ENCODE measurements at places on chromosomes 1 and 21.

DNA sequence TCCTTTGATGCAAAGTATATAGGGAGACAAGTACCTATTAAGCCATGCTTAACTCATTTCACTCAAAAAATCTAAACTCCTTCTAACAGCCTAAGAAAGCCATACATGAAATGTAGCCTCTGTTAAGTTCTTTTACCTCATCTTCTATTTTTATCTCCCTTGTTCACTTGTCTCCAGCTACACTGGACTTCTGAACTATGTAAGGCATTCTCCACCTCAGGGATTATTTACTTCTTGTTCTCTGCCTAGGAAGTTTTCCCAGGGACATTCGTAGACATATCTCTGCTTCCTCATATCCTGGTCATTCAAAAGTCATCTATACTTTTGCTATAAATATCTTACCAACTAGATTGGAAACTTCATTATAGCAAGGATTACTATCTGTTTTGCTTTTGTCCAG lies 96.9 kb downstream of the COP1 start:
- no peak for DNase-seq

DNA sequence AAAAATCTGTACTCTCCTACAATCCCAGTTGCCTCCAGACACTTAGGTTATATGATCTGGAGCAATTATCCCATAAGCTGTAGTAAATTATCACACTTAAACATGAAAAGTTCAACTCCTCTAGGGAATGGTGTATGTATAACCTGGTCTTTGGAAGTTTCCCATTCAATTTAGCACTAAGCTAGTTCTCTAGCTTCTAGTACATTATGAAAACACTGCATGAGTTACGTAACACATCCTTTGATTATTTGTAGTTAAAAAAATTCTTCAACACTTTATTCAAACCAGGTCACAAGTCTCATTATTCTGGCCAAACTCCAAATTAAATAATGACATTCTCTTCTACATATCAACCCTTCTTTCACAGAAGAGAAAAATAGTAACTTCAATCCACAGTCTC lies 827.0 kb upstream of the ADAMTS5 start:
- no peak for DNase-seq

DNA sequence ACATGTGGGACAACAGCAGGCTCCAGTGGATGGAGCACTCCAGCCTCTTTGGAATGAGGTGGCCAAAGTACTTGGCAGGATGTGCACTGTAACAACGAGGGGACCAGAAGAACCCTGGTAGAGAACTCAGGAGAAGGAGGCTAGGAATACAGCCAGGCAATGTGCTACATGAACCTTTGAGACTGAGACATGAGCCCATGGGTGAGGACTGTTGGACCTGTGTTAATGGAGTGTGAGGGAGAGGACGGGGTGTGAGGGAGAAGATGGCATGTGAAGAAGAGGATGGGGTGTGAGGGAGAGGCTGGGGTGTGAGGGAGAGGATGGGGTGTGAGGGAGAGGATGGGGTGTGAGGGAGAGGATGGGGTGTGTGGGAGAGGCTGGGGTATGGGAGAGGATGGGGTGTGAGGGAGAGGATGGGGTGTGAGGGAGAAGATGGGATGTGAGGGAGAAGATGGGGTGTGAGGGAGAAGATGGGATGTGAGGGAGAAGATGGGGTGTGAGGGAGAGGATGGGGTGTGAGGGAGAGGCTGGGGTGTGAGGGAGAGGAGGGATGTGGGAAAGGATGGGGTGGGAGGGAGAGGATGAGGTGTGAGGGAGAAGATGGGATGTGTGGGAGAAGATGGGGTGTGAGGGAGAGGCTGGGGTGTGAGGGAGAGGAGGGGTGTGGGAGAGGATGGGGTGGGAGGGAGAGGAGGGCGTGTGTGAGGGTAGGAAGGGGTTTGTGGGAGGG lies 62.3 kb upstream of the ARTN start:
- no peak for DNase-seq

DNA sequence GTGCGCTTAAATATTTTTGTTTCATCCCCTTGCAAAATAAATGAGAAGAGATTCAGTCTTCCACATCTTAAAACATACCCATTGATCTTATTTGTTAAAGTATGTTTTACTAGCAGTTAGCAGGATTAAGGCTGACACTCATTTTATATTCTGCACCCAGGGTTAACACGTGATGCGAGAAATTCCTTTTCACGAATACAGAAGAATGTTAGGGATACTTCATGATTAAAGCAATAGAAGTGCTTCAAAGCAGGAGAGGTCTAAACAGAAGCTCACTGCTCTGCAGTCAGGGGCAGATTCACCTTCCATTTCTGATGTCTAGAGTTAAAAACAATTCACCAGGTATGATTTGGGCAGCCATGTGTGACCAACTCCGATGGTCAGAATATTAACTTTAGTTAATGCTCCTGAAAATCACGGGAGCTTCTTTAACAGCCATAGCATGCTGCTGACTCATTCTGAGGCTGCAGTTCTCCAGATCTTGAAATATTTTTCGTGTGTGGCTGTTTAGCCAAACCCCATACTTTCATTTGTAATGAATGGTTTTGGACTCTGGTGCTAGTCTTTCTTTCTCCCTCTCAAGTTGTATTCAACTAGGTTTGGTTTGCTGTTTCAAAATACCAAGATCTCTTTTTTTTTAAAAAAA lies 19.7 kb downstream of the BCAR3 start:
- DNase-seq, result no peak

GRCh38 chr1:35899941-35900340 lies 16.9 kb downstream of the AGO1 start:
- DNase-seq, result no peak

GRCh38 chr1:14267991-14268390 lies 330.5 kb upstream of the KAZN start:
- no peak for DNase-seq

- no peak for DNase-seq
Measured at GRCh38 chr1:49544615-49545014, 479.1 kb downstream of the AGBL4 start.

- DNase-seq, result no peak
Measured at GRCh38 chr1:215899901-215900300, 332.8 kb downstream of the KCTD3 start.

- no peak for DNase-seq
Measured at GRCh38 chr1:181541947-181542346, 58.6 kb downstream of the CACNA1E start.

DNA sequence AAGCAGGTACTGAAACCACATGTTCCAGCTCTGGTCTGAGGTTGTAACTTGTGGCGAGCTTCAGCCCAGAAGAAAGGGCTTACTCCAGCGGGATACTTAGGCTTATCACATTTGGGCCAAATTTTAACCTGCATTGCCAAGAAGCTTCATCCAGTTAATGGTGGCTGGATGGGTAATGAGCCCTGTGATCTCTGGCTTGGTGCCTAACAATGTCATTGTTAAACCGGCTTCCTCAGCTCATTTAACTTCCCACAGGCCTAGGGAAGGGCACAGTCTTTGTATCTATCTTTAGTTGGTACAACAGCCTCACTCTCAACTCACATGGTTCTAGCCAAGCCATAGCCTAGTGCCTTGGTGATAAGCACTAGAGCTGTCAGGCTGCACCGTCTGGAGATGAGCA lies 43.6 kb upstream of the CCDC190 start:
- DNase-seq, result no peak

GRCh38 chr1:103373991-103374390 lies 151.5 kb upstream of the RNPC3 start:
- no peak for DNase-seq

- no peak for DNase-seq
Measured at GRCh38 chr1:94438692-94439276, 20.6 kb downstream of the ABCD3 start.

DNA sequence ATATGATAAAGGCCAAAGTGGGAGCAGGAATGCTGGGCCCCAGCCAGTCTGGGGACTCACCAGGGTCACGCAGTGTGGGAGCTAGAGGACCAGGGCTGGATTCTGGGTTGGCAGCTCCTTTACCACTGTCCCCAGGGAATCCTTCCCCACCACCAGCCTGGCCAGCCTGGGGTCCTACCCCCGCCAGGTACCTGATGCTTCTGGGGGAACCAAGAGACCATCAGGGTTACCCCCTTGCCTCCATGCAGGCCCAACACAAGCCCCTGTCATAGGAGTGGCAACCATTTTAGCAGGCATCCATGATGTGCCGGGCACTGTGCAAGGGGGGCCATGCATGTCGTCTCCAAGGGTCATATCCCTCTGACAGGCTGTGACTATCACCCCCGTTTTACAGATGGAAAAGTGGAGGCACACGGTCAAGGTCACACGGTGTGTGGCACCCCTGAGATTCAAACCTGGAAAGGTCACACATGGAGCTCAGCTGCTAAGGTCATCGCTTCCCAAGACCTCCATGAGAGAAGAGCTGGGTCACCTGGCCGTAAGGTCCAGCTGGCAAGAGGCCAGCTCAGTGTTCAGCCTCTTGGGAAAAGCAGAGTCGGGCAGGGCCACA lies 16.4 kb downstream of the RUNX3 start:
- DNase-seq, result no peak

DNA sequence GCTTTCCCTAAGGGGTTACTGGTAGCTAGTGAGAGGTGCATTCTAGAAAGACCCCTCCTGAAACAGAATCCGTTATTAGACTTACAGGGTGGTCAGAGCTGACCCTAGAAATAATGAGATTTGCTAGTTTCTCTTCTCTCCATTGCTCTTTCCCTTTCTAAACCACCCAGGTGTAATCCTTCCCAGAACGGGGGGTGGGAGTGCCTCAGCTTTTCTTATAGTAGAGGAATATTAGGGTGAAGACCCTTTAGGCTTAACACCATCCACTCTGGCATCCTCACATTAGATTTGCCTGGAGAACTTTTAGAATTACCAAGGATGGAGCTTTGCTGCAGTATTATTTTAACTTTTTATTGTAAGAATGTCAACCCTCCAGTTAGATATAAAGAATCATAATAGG lies 49.4 kb downstream of the CAPN9 start:
- no peak for DNase-seq

DNA sequence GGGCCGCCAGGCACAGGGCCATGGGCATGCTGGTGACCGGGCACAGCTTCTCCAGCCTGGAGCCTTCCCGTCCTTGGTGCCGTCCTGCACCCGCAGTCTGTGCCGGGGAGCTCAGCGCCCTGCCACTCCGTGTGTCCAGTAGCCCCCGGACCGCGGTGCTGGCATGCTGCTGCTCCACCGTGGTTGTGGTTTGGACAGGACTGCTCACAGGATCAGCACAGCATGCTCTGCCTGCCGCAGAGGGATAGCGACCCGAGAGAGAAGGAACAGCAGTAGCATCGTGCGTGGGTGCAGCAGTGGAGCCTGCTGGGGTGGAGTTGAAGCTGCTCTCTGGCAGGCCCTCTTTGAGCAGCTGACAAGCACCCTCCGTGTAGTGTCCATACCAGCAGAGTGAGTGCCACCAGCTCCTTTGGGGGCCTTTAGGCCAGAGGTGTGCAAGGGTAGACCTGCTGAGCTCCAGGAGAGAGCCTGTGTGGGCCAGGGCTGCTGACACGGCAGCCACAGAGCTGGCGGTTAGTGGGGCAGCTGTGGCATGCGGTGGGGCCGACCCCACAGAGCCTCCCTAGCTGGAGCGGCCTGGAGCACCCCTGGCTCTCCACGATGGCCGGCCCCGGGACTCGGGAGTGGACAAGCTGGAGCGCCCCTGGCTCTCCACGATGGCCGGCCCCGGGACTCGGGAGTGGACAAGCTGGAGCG lies 6.4 kb upstream of the PCBP3 start:
- DNase-seq, result no peak

GRCh38 chr1:155091071-155092051 lies 12.7 kb downstream of the EFNA3 start:
- DNase-seq, result no peak

DNA sequence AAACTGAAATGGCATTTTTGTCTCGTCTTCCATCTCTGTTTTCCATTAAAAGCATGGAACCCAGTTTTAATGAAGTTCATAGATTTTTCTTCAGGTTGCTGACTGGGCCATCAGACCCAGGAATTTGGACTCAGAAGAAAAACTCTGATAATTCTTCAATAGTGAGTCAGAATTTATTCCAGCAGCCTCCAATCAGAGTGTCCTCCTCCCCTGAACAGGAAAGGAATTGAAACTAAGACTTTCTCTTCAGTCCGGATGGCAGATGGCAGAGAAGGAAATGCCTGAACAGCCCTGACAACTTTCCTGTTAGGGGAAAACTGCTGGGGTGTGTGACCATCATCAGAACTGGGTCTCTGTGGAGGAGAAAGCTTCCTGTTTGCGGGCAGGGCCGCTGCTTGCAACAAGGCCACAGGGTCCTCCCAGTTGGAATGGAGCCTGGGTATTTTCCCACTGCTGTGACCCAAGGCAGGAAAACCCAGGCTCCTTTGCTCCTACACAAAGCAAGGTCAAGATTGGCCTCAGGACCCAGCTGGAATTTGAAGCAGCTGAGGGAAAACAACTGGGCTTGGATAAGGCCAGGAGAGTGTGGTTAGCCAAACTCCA lies 20.7 kb downstream of the CD34 start:
- DNase-seq, result peak; percentile 100

DNA sequence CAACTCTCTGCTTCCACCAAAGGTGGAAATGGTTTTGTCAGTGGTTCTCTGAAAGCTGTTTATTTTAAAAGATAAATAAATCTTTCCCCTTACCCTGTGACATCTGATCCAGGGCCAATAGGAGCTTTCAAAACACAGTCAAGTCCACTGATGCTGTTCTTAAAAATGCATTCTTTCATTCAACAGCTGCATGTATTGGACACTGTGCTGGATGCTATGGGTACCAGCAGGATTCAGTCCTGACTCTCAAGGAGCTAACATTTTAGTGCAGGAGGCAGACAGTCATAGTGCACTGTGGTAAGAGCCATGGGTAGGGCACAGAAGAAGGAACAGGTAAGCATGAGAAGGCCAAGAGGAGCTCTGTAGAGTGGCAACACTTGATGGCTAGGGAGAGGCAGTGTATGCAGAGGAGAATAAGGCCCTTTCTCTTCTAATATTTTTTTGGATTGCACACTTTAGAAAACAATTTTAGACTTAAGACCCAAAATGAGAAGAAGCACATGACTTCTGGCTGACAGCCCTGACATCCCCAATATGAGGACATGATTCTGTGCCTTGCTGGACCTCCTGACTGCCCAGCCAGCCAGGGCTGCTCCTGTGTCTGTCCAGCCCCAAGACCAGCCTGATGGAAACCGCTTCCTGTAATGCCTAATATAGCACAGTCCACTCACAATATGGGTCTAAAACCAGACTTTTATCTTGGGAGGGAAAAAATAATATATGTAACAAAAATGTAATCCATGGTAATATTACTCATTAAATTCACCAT lies 207.3 kb downstream of the SDCCAG8 start:
- no peak for DNase-seq

DNA sequence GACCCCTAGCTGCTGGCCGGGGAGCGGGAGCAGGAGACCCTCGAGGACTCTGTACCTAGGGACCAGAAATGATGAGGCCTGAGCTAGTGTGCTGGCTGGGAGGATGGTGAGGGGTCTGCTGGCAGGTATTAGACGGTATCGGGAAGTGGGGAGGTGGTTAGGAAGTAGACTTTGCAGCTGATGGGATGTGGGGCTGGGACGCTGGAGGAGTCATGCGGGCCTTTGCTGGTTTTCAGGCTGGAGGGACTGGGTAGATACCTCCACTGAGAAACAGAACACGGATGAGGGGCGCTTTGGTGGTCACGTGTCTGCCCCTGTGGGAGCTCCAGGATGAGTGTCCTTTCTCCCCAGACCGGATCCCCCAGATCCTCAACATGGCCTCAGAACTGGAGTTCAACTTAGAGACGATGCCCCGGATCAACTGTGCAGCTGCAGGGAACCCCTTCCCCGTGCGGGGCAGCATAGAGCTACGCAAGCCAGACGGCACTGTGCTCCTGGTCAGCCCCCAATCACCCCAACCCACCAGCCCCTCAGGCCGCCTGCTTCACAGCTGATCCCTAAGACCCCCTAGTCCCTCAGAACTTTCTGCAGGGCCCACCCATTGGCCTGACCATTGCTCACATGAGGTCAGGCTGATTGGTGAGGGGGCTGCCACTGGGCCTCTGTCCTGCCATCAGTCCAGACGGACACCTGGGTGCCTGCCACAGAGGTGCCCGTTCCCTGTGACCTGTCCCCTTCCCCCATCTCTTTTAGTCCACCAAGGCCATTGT lies 8.0 kb downstream of the TIE1 start:
- DNase-seq, result no peak

Data from pulmonary artery endothelial cell (primary cell).